ENCODE measurements at places on chromosomes 13 and 19.

GRCh38 chr13:98083936-98084335 lies 59.0 kb upstream of the FARP1 start:
- DNase-seq = no peak

GRCh38 chr19:4303819-4304537 lies 420 bp upstream of the FSD1 start:
- no peak for DNase-seq

GRCh38 chr13:100636441-100636840 lies 38.2 kb downstream of the TMTC4 start:
- DNase-seq = no peak

DNA sequence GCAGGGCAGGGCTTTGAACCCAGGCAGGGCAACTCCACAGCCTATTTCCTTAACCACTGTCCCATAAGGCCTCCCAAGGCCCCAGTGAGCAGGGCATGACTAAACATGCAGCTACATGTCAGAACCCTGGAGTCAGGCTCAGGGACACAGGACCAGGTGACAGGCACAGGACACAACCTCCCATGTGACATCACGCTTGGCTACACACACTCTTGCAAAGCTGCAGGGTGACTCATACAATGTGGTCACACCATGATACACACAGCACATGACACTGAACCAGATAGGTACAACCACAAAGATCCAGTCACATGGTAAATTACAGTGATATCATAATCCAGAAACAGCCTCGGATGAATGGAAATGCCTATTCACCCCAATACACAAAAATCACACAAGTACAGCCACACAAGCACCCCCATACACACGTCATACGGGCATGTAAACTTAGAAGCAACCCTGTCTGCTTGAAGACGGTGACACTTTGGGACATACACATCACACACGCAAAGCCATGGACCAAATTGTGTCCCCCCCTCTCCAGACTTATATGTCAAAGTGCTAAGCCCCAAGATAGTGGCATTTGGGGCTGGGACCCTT lies 14.5 kb downstream of the KLK4 start:
- DNase-seq = peak; percentile 90

DNA sequence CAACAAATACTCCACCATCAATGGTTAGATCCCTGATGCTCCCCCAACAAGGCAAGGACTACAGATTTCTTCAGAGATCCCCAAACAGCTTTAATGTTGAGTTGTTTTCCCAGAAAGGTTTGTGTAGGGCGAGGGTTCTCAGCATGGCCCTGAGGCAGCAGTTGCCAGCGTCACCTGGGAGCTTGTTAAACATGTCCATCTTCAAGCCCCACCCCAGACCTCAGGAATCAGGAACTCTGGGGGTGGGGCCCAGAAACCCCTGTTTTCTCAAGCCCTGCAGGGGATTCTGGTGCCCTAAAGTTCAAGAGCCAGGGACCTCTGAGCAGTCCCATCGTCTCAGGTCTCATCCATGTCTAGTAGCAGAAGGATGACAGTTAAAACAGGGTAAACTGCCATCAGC lies 9.6 kb downstream of the EFNB2 start:
- no peak for DNase-seq

DNA sequence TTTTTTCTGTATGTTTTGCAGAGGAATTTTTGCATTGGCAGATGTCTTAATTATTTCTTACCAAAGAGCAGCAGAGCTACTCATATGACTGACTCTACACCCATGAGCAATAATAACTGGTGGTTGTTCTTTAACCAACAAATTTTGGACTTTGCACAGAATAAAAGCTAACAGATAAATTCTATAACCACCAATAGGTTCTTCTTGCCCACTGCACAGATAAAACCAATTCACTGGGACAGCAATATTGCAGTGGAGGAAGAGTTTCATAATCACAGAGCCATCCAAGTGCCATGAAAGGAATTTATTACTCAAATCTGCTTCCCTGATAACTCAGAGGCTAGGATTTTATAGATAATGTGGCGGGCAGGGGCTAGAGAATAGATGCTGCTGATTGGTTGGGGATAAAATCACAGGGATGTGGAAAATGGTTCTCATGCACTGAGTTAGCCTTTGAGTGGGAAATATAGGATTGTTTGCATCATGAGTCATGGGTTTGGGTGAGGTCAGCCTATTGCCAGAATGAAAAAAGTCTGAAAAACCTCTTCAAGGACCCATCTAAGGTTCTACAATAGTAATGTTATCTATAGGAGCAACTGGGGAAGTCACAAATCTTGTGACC lies 104.3 kb upstream of the PCDH17 start:
- DNase-seq = no peak

- no peak for DNase-seq
Observed at GRCh38 chr19:30744741-30745475, 372.7 kb downstream of the ZNF536 start.

DNA sequence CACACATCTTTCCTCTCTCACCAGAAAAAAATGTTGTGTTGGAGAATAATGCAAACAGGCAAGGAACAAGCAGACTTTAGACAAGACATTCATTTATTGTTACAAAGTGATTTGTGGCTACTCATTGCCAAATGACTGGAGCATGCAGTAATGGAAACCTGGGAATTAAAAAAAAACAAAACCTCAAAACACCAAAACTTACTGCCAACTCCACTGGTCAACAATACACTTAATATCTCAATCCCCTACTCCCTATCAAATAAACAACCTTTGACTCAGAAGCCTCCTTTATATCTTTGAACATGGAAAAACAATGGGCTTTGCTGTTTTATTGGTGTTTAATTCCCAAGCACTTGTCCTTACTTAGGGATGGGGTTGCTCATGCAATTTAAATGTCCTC lies 112.8 kb downstream of the POSTN start:
- no peak for DNase-seq

DNA sequence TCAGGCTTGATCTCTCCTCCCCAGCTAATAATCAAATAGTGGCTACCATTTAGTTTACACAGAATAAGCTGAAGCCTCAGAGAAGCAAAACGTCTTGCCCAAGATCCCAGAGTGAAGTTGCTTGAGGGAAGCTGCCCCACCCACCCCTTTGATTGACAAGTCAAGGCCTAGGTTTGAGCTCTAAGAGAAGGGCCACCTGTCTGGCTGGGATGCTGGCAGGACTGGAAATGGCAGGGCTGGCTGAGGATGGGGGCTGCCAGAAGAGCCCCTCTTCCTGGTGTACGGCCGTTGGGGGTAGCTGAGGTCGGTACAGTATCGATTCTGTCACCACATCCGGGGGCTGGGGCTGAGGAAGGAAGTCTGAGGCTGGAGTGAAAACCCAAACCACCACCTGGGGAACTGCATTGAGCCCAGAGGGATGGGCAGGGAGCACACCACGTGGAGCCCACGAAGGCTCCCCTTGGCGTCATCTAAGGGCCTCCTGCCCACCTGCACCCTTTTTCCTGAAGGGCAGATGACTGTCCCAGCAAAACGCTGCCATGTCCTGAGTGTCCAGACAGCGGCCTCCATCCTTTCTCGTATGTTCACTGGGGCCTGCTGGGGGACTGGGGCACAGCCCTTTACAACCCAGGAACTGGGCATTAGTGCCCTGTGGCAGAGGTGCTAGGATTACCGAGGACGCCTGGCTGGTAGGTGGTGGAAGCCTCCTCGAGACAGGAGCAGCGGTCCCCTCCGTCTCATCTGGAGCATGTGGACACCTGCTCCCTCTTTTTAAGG lies 1.4 kb upstream of the PRKD2 start:
- DNase-seq = no peak

DNA sequence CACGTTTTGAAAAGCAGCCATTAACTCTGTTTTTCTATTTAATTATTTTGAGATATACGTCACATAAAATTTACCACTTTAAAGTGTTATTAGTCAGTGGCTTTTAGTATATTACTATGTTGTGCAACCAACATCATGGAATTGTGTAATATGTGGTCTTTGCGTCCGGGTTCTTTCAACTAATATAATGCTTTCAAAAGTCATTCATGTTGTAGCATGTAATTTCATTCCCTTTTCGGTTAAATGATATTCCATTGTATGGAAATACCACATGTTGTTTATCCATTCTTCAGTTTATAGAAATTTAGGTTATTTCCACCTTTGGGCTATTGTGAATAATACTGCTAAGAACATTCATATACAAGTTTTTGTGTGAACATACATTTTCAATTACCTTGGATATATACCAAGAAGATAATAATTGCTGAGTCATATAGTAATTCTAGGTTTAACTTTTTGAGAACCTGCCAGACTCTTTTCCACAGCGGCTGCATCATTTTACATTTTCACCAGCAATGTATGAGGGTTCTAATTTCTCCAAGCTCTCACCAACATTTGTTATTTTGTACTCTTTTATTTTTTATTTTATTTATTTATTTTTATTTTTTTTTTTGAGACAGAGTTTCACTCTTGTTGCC lies 28.1 kb upstream of the CLDN10 start:
- no peak for DNase-seq

DNA sequence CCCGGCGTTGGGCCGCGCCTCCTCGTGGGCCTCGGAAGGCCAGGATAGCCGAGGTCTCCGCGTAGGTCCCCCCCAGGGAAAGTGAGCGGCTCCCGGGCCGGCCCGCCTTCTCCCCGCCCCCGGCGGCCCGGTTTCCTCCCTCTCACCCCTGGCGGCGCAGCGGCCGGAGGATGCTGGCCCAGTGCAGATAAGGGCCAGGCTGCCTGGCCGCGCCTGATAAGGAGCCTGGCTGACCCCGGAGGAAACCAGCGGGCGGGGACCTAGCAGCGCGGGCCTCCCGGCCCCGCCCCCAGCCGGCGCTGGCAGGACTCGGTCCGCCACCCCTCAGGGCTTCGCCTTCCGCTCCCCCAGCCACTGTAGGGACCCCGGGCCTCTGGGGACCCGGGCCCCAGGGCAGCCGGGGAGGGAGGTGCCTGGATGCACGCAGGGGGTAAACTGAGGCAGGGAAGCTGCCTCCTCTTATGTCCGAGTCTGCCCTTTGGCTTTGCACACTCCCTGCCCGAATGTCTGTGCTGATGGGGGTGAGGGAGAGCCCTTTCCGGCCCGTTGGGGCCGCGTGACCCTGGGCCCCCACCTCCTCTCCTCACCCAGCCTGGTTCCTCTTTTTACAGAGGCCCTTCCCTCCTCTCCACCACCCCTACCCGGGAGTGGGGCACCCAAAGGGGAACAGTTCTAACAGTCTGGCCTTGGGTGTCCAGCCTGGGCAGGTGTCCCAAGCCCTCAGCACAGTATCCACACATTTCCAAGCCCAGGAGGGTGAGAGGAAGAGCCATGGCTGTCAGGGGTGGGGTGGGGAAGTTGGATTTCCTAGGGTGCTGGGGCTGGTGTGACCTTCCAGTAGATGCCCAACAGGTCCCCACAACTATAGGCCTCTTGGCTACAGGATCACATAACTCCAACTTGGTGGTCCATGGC lies at the start of gene LYL1:
TSS of gene LYL1 (minus strand) at position 193 of the 915 bp plus-strand sequence. CDS start 1,687 bp downstream, outside the sequence.
- peak; percentile 33 for DNase-seq

DNA sequence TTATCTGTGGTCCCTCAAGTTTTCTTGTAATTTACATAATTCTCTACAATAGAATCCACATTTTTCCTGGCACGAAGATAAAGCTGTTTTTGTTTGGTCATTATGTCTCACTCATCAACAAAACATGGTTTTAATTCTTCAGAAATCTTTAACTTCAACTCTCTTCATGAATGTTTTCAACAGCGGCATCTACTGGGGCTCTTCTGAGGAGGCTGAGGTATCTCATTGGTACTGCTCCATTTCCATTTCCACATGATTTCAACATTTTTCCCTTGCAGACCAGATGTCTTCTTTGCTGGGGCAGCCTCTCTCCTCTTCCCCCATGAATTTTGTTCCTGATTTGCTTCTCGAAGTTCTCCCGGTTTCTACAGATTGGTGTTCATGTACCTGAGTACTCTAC lies 5.8 kb upstream of the KBTBD7 start:
- no peak for DNase-seq

GRCh38 chr19:36245210-36246005 lies 30.5 kb downstream of the ZNF146 start:
- DNase-seq = peak; percentile 29

GRCh38 chr19:1904860-1905109 lies 414 bp upstream of the ADAT3 start:
- DNase-seq = no peak

DNA sequence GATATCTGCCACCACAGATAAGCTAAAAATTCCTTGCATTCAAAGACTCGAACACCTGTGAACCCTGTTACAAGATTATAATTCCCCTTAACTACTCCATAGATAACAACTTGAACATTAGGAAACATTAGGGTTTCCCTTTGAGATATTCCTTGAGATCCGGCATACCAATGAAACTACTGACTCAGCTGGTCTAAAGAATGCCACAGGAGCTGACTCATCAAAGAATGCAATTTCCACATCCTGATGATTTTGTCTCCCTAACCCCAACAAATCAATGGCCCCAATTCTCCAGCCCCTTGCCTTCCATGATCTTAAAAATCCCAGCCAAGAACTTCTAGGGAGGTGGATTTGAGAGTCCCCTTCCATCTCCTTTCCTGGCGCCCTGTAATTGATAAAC lies 35.6 kb upstream of the ZNF599 start:
- DNase-seq = no peak

DNA sequence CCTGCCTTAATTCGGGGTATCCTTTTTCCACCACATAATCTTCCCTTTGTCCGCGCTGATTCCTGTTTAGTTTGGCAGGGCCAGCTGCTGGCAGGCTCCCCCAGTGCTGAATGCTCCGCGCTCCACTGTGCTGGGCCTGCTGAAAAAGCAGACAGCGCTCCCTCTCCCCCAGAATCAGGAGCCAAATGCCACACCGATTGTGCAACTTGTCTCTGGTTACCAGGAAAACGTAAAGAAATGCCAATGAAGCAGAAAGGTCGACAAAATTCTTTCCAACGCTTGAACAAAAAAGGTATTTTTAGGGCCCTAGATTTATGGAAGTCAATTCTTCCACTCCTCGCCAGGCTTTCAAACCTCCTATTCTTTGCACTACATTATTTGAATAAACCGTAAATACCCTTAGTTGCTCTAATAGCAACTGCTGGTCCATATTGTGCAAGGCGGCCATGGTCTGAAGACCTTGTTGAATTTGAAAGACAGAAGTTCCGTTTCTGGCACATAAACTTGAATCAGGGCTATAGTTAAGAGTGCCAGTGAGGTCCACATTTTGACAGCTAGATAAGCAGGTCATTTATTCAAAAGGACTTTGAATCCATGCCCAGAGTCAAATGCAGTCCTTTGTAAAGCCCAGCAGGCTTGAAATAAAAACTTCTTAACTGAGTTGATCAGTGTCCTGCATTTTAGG lies 206.7 kb upstream of the RFC3 start:
- peak; percentile 76 for DNase-seq

DNA sequence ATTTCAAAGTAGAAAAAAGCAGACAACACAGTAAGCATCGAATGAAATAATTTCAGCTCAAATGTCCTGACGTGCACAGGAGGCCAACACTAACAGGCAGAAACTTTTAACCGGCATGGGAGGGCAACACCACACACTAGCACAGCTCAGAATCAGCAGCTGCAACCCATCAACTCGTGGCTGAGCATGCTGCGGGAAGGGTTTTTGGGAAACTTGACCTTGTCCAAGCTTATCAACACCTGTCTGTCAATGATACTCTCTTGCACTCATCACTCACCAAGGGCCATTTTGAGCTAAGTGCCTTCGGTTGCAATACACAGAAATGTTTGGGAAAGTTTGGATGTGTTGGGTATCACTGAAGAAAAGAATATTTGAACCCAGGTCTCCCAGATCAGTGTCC lies 483.7 kb downstream of the TSHZ3 start:
- DNase-seq = no peak

- no peak for DNase-seq
Observed at GRCh38 chr19:47614021-47614295, 5.0 kb downstream of the BICRA start.

Measured in Daoy (cell line).